NB4 (cell line): ENCODE measurements at places on chromosomes 2 and 18.

- no peak for DNase-seq
These were observed 35.8 kb downstream of the FOSL2 start for GRCh38 chr2:28428486-28428885.

- no peak for DNase-seq
These were observed 385.2 kb upstream of the PIK3C3 start for GRCh38 chr18:41569867-41570266.

GRCh38 chr2:112185131-112185530 is 46.9 kb downstream of the FBLN7 start:
- no peak for DNase-seq

- DNase-seq, result peak; percentile 15
These were observed 170.6 kb downstream of the METTL4 start for GRCh38 chr18:2400701-2401196.

DNA sequence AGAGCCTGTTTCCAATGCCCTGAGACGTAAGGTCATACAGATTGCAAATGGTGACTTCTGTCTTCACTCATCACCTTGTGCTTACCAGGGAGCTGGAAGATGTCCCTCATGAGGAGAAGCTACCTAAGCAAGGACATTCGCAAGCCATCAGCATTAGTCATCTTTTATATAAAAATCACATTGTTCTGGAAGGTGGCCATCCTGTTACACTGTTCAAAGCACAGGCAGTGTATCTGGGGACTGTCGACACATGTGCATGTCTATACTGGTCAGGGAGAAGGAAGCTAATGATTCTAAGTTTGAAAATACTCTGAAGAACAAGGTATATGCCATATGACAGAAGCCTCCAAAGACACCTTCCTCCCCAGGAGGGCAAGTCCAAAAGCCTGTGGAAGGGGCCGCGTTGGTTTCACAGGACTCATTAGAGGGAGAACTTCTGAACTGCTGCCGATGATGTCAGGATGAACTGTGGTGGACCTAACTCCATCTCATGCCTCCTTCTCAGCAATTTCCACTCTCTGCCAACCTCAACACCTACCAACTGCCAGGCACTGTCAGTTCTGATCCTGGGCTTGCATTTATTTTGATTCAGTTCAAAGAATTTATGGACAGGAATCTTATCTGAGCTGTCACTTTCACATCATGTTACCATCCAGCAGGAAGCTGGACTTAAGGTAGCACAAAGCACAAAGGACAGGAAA is 39.4 kb downstream of the DNER start:
- no peak for DNase-seq

DNA sequence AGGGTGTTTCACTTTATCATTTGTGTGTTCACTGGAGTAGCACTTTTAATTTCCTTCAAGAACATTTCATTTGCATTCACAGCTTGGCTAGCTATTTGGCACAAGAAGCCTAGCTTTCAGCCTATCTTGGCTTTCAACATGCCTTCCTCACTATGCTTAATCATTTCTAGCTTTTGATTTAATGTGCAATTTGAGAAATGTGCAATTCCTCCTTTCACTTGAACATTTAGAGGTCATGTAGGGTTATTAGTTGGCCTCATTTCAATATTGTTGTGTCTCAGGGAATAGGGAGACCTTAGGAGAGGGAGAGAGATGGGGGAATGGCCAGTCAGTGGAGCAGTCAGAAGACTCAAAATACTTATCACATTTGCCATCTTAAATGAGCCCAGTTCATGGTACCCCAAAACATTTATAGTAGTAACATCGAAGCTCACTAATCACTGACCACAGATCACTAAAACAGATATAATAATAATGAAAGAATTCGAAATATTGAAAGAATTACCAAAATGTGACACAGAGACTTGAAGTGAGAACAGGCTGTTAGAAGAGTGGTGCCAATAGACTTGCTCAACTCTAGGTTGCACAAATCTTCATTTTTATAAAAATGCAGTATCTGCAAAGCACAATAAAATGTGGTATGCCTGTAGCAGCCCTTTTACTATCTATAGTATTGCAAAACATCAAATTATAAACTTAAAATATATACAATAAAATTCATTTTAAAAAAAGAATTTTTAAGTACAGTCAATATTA is 561.2 kb downstream of the METTL4 start:
- DNase-seq, result no peak

- DNase-seq, result no peak
These were observed 275.7 kb upstream of the SPRED2 start for GRCh38 chr2:65708086-65708485.

GRCh38 chr2:145593280-145593679 is 1073.4 kb upstream of the ZEB2 start:
- DNase-seq, result no peak

DNA sequence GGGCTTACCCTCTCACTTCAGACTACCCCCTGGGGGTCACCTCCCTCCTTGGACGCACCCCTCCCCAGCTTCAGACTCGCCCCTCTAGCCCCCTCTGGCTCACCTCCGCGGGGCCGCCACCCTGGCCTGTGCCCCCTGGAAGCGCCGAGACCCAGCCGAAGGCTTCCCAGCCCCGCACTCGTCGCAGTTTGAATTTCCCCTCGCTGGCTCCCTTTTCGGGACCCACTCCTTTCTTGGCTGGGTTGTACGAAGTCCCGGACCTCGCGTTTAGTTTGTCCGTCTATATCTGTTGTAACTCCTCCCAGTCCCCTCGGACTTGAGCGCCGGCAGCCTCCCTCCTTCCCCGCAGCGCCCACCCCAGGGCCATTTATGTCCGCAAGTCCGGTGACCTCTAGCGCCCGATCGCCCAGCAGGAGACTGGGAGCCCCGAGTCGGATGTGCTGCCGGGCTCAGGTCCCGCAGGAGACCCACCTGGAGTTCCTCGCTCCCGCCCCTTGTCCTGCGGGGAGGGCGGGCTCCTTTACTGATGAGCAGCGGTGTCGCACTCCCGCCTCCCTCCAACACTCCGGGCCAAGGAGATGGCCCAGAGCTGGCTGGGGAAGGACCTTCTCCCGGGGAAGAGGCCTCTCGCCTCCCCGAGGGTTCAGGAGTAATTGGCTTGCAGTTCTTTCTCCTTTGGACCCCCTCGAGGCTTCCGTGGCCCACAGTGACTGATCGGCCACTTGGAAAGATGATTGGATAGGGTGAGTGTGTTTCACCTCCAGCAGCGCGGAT is 692 bp upstream of the RAX start:
- no peak for DNase-seq

- DNase-seq, result no peak
These were observed 141.6 kb downstream of the SP3 start for GRCh38 chr2:173823543-173823939.

DNA sequence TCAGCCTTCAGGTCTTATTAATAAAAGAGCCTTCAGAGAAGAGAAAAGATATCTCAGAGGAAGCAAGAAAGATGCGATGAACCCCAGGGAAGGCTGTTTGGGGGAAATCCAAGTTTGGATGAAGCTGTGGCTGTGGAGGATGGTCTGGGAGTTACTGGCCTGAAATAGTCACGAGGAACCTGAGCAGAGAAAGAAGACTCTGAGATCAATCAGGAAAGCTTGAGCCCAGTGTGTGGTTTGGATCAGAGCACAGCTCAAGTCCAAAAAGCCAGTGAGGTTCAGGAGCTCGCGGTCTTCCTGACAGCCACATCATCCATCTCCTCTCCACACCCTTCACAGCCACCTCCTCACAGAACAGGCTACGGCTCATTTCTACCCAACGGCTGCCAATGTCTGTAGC is 87.4 kb upstream of the SERPINE2 start:
- DNase-seq, result no peak

- DNase-seq, result no peak
These were observed 20.9 kb downstream of the MAP4K3 start for GRCh38 chr2:39416140-39416539.

DNA sequence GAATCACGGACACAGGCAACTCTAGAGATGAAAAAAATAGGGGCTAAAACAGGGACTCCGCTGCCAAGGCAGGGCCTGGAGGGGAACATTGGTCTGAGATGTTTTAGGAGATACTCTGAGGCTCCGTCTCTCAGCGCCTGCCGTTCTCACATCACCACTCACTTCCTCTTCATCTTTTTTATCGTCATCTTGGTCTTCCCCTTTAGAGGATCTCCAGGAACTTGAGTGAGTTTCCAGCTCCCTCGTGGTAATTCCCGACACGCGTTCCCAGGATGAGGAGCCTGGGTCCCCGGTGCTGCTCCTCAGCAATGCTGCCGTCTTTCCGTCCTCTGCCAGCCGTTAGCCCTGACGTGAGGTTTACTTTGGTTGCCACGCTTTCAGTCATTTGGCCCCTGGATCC is 16.1 kb downstream of the MLPH start:
- no peak for DNase-seq

GRCh38 chr2:99595373-99595772 is 105.6 kb upstream of the REV1 start:
- DNase-seq, result no peak

- peak; percentile 84 for DNase-seq
These were observed 42.5 kb downstream of the LRRC30 start for GRCh38 chr18:7273301-7273921.

- DNase-seq, result no peak
These were observed 30.4 kb downstream of the TMEM178A start for GRCh38 chr2:39696101-39696553.

- no peak for DNase-seq
These were observed 6.7 kb downstream of the DLX1 start for GRCh38 chr2:172091761-172092566.

DNA sequence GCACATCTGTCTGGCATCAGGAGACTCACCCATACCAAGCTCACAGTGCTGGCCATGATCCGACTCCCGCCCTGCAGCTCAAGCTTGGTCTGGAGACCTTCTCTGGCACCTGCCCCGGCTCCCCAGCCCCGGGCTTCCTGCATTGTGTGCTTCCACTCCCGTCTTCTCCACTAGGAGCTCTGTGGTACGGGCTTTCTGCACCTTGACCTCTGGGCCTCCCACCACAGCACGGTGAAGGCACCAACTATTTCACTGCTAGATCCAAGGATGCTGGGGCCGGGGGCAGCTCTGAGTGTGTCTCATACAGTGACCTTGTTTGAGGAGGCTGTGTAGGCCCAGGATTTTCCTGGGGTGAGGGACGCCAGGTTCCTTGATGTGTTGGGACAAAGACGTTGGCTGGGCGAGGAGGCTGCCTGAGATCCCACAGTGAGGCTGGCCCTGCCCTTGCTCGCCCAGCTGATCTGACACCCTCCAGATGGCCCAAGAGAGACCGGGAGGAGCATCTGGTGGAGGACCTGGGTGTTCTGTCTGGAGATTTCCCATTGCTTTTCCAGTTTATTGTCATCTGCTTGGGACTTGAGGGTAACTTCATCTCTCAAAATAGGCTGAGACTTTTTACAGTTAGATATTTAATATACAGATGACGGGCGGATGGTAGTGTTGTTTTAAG is 64.0 kb downstream of the HPCAL1 start:
- no peak for DNase-seq

DNA sequence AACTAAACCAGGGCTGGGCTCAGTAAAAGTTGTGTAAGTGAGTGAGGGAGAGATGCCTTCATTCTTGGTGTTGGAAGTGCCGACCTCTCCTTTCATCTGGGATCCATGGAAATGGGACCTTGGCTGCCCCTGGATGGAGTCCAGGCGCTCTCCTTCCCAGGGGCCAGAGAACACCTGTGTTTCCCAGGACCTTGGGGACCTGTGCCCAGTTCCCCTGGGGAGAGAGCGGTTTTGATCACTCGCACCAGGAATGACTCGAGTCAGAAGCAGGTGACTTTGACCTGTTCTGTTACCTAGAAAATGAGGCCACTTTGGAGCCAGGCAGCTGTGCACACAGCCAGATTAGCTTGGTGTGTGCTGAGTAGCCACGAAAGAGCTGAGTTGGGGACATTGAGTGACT is 97.3 kb downstream of the SH3BP4 start:
- no peak for DNase-seq

- no peak for DNase-seq
These were observed 20.0 kb downstream of the EMX1 start for GRCh38 chr2:72937356-72937669.

- no peak for DNase-seq
These were observed 700.0 kb upstream of the NXPH2 start for GRCh38 chr2:139480161-139480650.

DNA sequence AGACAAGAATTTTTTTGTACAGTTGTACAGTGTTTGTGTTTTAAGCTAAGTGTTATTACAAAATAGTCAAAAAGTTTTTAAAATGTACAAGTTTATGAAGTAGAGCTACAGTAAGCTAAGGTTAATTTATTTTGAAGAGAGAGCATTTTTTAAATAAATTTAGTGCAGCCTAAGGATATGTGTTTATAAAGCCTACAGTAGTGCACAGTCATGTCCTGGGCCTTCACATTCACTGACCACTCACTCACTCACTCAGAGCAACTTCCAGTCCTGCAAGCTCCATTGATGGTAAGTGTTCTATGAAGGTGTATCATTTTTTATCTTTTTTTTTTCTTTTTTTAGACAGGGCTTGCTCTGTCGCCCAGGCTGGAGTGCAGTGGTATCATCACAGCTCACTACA is 44.2 kb downstream of the SFXN5 start:
- DNase-seq, result no peak

DNA sequence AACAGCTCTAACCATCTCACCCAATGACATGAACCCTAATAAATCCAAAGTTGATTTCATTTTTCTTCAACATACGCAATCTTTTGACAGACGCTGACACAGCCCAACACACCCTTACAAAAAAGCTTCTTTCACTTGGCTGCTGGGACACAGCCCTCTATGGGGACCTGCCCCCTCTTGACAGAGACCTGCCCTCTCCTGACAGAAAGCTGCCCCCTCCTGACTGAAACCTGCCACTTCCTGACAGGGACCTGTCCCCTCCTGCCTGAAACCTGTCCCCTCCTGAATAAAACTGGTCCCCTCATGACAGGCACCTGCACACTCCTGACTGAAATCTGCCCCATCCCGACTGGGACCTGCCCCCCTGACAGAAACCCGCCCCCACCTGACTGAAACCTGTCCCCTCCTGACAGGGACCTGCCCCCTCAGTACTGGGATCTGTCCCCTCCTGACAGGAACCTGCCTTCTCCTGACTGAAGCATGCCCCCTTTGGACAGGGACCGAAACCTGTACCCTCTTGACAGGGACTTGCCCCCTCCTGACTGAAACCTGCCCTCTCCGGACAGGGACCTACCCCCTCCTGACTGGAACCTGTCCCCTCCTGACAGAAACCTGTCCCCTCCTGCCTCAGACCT is 87.9 kb downstream of the PXDN start:
- no peak for DNase-seq

DNA sequence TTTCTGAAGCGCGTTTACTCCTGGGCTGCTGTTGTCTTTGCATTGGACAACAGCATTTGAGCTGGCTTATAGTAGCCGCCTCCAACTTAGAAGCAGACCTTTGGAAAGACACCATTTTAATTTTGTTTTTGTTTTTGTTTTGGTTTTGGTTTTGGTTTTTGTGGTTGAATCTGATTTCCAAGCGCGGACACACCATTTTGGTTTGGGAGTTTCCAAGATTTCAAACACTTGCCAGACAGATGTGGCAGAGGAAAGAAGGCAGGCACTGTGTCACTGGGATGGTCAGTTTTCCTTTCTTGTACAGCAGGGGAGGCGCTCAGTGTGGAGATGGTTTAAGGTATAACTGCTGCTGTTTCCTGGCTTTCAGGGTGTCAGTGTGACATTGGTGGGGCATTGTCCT is 126.8 kb downstream of the LAMA3 start:
- no peak for DNase-seq

GRCh38 chr2:173669888-173670287 is 295.3 kb downstream of the SP3 start:
- DNase-seq, result no peak
